ENCODE measurements at places on chromosomes 2 and 18.

DNA sequence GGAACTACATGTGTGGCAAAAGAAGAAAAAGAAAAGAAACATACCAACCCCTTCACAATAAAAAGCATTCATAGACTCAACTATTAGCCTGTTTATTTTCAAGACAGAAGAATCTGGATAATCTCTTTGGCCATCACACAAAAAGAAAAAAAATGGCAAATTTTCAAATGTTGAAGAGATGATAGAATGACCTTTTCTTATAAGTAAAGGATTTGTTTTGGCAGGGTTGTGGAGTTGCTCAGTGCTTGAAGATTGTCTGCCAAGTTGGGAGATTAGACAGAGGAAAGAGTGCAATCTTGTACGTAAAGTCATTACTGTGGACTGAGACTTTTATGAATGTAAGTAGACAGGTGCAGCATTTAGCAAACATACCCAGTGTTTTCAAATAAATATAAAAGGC, 18.5 kb upstream of the FAM171B start:
- no peak for DNase-seq

- DNase-seq = no peak
These were observed 426.1 kb upstream of the UBE2E3 start for GRCh38 chr2:180554330-180554729.

- no peak for DNase-seq
These were observed 508 bp upstream of the TUBA4B start for GRCh38 chr2:219252570-219252899.

- DNase-seq = no peak
These were observed 98.9 kb downstream of the RNF144A start for GRCh38 chr2:7016148-7016547.

- no peak for DNase-seq
These were observed at the start of gene CSRNP3 for GRCh38 chr2:165469417-165469816. Gene CSRNP3, plus strand, starts transcription at chr2:165469698. Its CDS starts 125,368 bp downstream, at chr2:165595066.

- no peak for DNase-seq
These were observed 14.8 kb upstream of the CLASP1 start for GRCh38 chr2:121664086-121664485.

GRCh38 chr2:175741164-175741563, 260.9 kb downstream of the LNPK start:
- no peak for DNase-seq
